ENCODE measurements at places on chromosomes 12 and 14.
A peak's percentile ranks its signal among the peaks of the same experiment; 100 is the strongest.

DNA sequence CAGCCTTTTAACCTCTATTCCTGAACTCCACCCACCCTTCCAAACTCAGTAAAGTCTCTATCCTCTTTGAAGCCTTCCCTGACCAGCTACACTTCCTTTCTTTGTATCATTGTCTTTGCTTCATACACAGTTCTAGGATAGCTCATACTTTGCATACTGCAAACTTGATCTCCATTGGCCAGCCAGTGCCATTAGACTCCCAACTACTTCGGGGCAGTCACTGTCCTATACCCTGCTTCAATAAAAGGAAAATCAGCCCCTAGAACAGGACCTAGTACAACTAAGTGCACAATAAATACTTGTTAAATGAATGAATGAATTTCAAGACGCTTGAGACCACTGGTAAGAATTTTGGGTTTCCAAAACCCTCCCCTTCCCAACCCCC, 521 bp upstream of the PIP4K2C start:
- DNase-seq, result no peak

DNA sequence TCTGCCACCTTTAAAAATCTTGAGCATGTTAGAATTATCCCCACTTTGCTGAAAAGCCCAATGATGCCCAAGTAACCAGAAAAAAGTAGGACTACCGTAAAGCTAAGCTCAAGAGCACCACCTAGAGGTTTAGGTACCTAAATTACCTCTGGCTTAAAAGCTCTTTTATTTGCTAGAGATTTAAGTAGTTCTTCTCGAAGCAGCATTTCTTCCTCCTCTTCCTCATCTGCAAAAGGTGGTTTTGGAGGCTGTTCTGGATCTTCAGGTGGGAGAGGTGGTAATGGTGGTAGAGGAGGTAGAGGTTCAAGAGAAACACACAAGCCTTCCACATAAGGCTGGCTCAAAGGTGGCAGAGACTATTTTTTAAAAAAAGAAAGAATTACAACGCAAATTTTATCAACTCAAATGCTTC, 26.9 kb downstream of the ZFC3H1 start:
- peak; percentile 49 for DNase-seq

GRCh38 chr12:5083955-5084849, 40.5 kb downstream of the KCNA5 start:
- peak; percentile 87 for DNase-seq

DNA sequence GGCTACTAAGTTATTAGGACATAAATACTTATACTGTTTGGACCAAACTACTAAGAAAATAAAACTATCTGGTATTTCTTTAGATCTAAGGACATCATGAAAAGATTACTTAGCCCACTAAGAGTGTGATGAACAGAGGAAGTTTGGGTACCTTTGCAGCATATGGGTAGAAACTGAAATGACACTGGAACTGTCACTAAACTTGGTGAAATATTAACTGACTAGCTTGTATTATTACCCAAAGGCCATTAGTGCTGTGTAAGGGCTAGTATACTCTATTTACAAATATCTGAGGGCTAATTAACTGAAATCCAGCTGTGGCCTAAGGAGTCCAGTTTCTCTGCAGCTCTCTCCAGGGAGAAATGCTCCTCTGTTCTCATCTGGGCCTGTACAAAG, 45.5 kb downstream of the PAWR start:
- no peak for DNase-seq

GRCh38 chr14:78367355-78367754, 197.2 kb downstream of the NRXN3 start:
- no peak for DNase-seq

- no peak for DNase-seq
Measured at GRCh38 chr14:98189511-98189910, 1082.5 kb downstream of the BCL11B start.

GRCh38 chr14:47269756-47270492, 405.5 kb downstream of the MDGA2 start:
- no peak for DNase-seq

GRCh38 chr14:92657457-92658142, 90.8 kb downstream of the LGMN start:
- DNase-seq, result no peak

GRCh38 chr12:33703221-33703620, 263.6 kb upstream of the SYT10 start:
- DNase-seq, result no peak
